Activated effector memory CD4-positive, alpha-beta T cell treated with Interleukin-2 at 50 U/mL for 16 hours (primary cell): ENCODE measurements at places on chromosomes 6 and 20.

DNA sequence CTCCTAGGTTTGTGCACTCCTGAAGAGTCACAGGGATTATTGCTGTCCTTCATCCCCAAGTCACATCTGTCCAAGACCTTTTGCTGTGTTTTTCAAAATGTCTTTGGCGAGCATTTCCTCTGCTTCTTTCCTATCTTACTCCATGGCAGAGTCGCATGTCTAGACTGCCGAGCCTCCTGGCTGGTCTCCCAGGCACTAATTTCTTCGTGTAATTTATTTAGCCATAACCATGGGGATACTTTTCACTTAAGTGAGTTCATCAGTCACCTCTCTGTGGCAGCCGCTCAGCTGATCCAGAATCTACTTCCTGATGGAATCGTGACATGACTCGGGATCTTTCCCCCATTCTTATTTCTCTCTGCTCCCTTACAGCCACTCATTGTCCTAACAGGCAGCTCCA is 25.8 kb downstream of the ADGRF5 start:
- DNase-seq, result no peak

- no peak for DNase-seq
These were observed 72.0 kb upstream of the BACH2 start for GRCh38 chr6:90368601-90369000.

DNA sequence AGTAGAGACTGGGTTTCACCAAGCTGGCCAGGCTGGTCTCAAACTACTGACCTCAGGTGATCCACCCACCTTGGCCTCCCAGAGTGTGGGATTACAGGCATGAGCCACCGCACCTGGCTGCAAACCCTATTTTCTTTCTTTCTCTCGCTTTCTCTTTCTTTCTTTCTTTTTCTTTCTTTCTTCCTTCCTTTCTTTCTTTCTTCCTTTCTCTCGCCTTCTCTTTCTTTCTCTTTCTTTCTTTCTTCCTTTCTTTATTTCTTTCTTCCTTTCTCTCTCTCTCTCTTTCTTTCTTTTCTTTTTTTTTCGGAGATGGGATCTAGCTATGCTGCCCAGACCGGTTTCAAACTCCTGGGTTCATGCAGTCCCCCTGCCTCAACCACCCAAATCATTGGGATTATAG is 47.0 kb upstream of the TGM3 start:
- DNase-seq, result no peak

DNA sequence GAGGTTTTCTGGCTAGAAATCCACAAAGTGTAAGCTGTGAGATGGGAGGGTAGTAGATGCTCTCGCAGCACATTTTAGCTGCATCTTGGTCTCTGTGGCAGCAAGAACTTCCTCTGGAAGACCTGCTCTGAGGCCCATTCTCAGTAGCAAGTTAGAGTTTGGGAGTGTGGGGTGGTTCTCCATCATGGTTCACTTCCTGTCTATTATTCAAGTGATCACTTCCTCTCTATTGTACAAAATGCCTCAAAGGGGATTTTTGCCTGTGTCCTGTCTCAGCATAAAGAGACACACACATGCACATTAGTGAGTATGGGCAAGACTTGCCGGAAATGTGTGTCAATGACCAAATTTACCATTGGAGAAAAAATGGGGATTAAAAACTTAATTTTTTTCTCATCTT is 42.5 kb downstream of the LYRM2 start:
- DNase-seq, result no peak

DNA sequence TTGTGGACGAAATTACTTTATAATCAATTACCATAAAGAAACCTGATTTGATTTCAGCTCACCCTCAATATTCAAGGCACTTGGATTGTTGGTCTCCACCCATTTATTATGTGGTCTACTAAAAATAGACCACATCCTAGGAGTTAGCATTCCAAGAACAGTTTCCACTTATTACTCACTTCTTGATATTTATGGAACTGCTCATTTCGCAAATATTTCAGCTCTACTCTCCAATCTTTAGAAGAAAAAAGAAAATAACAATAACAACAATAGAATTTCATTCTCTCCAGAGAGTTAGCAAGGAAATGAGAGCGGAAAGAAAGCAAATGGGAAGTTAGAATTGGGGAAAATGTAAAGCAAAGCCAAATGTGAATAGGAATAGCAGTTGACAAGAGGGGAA is 26.2 kb upstream of the HDAC2 start:
- DNase-seq, result no peak

DNA sequence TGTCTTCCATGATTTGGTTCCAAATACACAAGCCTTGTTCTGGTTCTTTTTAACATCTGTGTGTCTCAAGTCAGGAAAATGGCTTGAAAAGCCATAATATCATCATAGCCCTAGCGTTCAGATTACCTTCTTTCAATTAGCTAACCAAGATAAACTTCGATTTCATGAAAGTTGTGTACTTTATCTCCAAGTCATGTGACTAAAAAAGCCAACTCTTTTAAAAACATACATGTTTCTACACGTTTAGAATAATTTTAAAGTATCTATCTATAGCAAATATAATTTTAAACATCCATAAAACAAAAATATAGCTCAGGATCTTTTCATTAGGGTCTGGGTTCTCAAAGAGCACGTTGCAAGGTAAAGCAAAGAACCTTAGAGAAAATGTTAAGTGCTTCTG is 261.1 kb downstream of the PRL start:
- DNase-seq, result no peak

DNA sequence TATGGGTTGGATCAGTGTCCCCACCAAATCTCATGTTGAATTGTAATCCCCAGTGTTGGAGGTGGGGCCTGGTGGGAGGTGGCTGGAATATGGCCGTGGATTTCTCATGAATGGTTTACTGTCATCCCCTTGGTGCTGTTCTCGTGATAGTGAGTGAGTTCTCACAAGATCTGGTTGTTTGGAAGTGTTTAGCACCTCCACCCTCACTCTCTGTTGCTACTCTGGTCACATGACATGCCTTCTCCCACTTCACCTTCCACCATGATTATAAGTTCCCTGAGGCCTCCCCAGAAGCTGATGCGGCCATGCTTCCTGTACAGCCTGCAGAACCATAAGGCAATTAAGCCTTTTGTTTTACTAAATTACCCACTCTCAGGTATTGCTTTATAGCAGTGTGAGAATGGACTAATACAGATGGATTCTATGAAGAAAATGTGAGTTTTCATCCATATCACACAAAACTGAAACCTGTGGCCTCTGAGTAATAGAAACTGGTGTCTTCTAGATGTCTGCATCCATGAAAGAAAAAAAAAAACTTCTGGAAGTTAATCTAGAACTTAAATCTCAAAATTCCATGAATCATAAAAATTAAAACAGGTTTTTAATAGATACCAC is 39.3 kb downstream of the MBOAT1 start:
- DNase-seq, result no peak

DNA sequence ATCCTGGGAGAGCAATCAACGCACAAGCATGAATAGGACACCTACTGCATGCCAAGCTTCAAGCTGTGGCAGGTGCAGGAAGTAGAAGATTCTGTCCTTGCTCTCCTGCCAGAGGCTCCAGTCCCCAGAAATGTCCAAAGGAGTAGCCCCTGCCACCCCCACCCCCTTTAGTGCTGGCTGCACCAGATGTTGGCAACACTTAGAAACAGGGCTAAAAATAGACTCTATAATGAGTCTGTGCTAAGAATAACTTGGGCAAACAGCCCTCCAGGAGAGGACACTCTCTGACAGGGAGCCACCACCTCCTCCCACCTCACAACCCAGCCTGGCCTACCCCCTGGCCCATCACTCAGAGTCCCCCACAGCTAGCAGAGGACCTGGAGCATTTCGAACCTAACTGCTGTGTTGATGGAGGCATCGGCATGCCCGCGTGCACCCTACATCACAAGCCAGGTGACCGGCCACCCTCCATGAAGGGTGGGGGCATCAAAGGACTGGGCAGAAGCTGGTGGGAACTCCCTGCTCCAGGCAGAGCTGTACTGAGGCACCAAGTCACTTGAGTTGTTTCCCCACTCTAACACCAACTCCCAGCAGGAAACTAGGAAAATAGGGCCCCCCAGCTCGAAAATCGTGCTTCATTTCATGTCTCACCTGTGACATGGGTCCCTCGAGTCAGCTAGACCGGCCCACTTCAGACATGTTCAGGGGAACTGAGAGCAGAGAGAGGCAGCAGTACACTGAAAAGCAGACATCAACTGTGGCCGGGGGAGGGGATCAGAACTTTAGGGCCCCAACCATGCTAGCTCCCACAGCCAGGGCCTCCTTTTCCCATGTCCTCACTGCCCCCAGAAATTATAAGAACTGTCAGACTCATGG is 18.7 kb downstream of the TFEB start:
- no peak for DNase-seq

GRCh38 chr6:146305092-146305491 is 238.5 kb upstream of the RAB32 start:
- no peak for DNase-seq

DNA sequence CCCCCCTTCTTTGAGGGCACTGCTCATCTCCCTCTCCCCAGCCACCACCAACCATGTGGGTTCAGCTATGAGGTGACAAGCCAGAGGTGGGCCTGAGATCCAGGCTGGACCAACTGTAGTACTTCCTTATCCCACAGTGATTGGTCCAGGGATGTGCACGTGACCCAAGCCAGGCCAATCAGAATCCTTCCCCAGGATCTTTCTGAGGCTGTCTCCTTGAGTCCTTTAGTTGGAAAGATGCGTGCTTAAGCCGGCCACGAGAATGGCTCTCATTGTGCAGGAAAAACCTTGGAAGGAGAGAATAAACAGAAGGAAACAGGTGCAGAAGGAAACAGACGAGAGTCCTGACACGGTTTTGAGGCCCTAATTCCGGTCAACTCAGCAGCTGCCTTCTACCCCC is 39.2 kb downstream of the ZC3H12D start:
- no peak for DNase-seq

- no peak for DNase-seq
These were observed 32.7 kb upstream of the MANEA start for GRCh38 chr6:95544517-95545225.

GRCh38 chr20:9488063-9488462 is 26.3 kb upstream of the LAMP5 start:
- no peak for DNase-seq

DNA sequence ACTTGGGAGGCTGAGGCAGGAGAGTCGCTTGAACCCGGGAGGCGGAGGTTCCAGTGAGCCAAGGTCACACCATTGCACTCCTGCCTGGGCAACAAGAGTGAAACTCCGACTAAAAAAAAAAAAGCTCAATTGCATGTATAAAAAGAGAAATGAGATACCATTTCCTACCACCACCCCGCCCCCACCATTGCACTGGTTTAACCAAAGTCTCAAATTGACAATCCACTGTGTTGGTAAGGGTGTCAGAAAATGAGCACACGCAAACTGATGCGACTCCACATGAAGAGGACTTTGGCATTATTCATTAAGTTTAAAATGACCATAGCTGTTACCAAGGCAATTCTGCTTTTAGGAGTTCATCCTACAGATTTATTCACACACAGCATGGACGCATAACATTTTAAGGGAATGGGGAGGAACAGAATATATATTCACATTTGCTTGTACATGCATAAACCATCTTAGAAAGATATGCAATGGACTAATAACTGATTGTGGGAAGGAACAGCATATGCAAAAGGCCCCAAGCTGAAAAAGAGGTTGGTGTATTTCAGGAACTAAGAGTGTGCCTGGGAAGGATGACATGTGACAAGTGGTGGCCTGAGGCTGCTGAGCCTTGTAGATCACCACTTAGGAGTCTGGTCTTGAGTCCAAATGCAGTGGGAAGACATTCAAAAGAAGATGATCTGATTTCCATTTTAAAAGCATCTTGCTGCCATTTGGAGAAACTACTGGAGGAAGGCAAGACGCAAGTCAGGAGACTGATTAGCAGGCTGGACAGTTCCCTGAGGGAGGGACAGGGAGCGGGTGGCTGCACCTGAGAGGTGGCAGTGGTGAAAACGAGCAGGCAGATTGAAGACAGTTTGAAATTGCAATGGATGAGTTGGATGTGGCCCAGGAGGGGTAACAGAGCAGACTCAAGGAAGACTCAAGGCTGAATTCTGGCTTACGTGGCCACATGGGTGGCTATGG is 37.2 kb upstream of the PTPN1 start:
- DNase-seq, result no peak

- DNase-seq, result no peak
These were observed 353.1 kb upstream of the TSHZ2 start for GRCh38 chr20:52619101-52619500.

DNA sequence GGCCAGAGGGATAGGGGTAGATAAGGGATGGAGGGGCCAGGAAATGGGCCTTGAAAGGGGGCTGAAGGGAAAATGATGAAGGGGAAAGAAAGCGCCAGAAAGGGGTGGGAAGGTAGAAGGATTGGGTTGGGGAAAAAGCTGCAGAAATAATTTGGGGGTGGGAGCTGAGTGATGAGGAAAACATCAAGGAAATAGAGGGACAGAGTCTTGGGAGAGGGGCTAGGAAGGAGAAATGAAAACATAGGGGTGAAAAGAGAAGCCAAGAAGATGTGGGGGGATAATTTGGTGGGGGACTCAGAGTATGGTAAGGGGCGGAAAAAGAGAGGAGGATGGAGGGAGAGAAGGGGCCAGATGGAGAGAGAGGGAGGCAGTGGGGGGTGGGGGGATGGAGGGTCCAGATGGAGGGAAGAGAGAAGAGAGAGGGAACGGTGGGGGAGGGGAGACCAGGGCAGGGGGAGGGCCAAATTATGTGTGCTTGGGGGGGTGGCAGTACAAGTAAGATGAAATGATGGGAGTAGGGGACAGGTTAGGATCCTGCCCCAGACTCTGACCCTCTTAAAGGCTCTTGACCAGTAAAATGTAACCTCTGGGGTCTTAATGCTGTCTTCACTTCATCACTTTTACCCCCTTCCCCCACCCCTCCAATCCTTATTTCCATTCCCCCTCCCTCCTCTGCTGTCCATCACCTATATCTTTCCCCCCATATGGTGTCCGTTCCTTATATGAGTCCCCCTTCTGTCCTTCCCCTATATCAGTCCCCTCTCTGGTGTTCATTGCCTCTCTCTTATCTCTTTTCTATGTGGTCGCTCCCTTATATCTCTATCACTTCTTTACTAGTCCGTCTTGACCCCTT is 852 bp downstream of the SYNGAP1 start:
- DNase-seq, result no peak

GRCh38 chr20:19992996-19993908 is 23.9 kb upstream of the NAA20 start:
- DNase-seq, result no peak

- no peak for DNase-seq
These were observed 48.7 kb downstream of the DNAAF9 start for GRCh38 chr20:3358676-3359340.

- no peak for DNase-seq
These were observed 57.6 kb upstream of the IPCEF1 start for GRCh38 chr6:154414021-154414813.

GRCh38 chr6:85449388-85449817 is 480 bp upstream of the NT5E start:
- no peak for DNase-seq

- DNase-seq, result no peak
These were observed 24.3 kb downstream of the ARHGAP18 start for GRCh38 chr6:129685662-129686031.

- no peak for DNase-seq
These were observed 20.3 kb upstream of the SLA2 start for GRCh38 chr20:36666181-36666740.
